ENCODE measurements at places on chromosomes 11 and 22. TPM values are rescaled to one million over a fixed set of nuclear protein-coding genes. Genes with fewer than 3 reads are reported as not detected.

Gene SPON1
- 4.6 TPM for total RNA-seq

Gene TMEM132A
- 66.0 TPM for total RNA-seq

Gene CASP5
- total RNA-seq: not detected

Gene IRAG1
- total RNA-seq: 4.5 TPM

Gene GLB1L2
- 3.7 TPM for total RNA-seq

Gene SLC35F2
- total RNA-seq: 34.9 TPM

Gene LRRC10B
- 2.6 TPM for total RNA-seq

Gene VSTM5
- total RNA-seq: 0.24 TPM

Gene C11orf97
- total RNA-seq: not detected

Gene ROBO4
- not detected for total RNA-seq

Gene PGA5
- 1.5 TPM for total RNA-seq

Gene CUL5
- 19.3 TPM for total RNA-seq

Gene CRYBB3
- total RNA-seq: 0.10 TPM

Gene OR8U1
- not detected for total RNA-seq

Gene NTM
- 4.7 TPM for total RNA-seq

Gene SAA2
- total RNA-seq: not detected

Gene RPS6KA4
- total RNA-seq: 16.0 TPM

Gene OR10D3
- total RNA-seq: not detected

Gene FZD4
- 4.3 TPM for total RNA-seq

Gene SLC22A12
- total RNA-seq: not detected

Gene PGA3
- not detected for total RNA-seq

Gene COMT
- 1.7 TPM for total RNA-seq

Gene EIF1AD
- total RNA-seq: 39.9 TPM

Gene TREH
- total RNA-seq: not detected

Gene DLG2
- total RNA-seq: 1.8 TPM

Gene LUZP2
- total RNA-seq: 0.18 TPM

Gene ELMOD1
- total RNA-seq: 0.15 TPM

Gene SMC1B
- total RNA-seq: not detected

Gene OR6A2
- total RNA-seq: 0.07 TPM

Gene P2RY6
- total RNA-seq: not detected

Gene TMEM45B
- not detected for total RNA-seq

Gene GLYAT
- total RNA-seq: not detected

Gene MMP8
- not detected for total RNA-seq

Gene CFAP300
- 1.7 TPM for total RNA-seq

Gene APOC3
- not detected for total RNA-seq

Gene RIMBP3B
- 0.24 TPM for total RNA-seq

Gene FOLR1
- 1.3 TPM for total RNA-seq

Gene OR10A2
- not detected for total RNA-seq

Gene ALDH3B1
- total RNA-seq: 0.37 TPM

Gene TPBGL
- not detected for total RNA-seq

Gene BARX2
- not detected for total RNA-seq

Gene KRTAP5-11
- 0.92 TPM for total RNA-seq

Gene CCT8L2
- not detected for total RNA-seq

Gene CCDC15
- 1.2 TPM for total RNA-seq

Gene TMEM225
- total RNA-seq: not detected

Gene OR5AN1
- total RNA-seq: not detected

Gene CSNK2A3
- total RNA-seq: 1.6 TPM

Gene PLAAT5
- total RNA-seq: 29.6 TPM

Gene P4HA3
- total RNA-seq: not detected

Gene NXPE4
- total RNA-seq: not detected

Gene ADORA2A
- total RNA-seq: 7.0 TPM
